ENCODE measurements at places on chromosomes 2 and 18. TPM values are rescaled to one million over a fixed set of nuclear protein-coding genes. Genes with fewer than 3 reads are reported as not detected.

The REG1B gene
- total RNA-seq = not detected

DNA sequence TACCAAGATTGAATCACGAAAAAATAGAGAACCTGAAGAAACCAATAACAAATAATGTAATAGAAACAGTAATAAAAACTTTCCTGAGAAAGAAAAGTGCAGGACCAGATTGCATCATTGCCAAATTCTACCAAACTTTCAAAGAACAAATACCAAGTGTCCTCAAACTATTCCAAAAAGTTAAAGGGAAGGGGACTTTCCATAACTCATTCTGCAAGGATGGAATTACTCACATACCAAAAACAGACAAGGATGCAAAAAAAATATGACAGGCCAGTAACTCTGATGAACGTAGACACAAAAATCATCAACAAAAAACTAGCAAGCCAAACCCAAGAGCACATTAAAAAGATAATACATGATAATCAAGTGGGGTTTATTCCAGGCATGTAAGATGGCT, 172.3 kb upstream of the SLC35G4 start:
- no peak for DNase-seq
- no peaks in the 10 kb centered on the region for H3K36me3 ChIP-seq
- H3K27me3 ChIP-seq = peaks cover 4% of the 10 kb centered on the region

DNA sequence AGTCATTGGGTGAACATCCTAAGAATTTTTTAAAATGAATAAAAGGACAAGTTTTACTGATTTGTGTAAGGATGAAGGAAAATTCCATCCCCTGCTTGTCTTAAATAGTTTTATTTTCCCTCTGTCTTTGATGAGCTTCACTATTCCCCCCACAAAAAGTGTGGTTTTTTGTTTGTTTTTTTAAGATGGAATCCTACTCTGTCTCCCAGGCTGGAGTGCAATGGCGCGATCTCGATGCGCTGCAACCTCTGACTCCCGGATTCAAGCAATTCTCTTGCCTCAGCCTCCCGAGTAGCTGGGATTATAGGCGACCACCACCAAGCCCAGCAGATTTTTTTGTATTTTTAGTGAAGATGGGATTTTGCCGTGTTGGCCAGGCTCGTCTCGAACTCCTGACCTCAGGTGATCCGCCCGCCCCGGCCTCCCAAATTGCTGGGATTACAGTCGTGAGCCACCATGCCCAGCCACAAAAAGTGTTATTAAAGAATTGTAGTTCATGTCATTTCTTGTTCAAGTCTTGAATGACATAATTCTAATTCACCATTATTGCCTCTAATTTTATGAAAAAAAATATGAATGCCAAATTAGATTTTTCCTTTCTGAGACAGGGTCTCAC, 91.7 kb downstream of the AGPS start:
- no peak overlapping the region for H3K27ac ChIP-seq
- H3K36me3 ChIP-seq = peaks cover 11% of the 10 kb centered on the region
- H3K4me3 ChIP-seq = no peak overlapping the region
- H3K27me3 ChIP-seq = no peaks in the 10 kb centered on the region
- no peak for DNase-seq

DNA sequence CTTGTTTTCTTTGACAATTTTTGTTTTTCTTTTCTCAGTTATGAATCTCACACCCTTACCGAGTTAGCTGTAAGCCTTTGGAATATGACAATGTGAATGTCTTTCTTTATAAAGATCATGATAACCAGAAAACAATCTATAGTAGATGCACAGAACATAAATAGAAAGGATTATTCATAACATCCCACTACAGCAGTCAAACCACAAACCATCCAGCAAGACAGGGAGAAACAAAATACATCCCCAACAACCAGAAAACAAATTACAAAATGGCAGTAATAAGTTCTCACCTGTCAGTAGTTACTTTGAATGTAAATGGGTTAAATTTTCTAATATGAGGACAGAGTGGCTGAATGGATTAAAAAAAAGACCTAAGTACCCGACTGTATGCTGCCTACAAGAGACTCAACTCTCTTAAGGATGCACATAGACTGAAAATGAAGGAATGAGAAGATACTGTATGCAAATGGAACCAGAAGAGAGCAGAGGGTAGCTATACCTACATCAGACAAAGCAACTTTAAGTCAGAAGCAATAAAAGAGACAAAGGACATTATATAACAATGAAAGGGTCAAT, 124.6 kb downstream of the ZNF532 start:
- no peak overlapping the region for H3K27ac ChIP-seq
- H3K36me3 ChIP-seq = no peaks in the 10 kb centered on the region
- H3K27me3 ChIP-seq = peaks cover 18% of the 10 kb centered on the region
- DNase-seq = no peak

DNA sequence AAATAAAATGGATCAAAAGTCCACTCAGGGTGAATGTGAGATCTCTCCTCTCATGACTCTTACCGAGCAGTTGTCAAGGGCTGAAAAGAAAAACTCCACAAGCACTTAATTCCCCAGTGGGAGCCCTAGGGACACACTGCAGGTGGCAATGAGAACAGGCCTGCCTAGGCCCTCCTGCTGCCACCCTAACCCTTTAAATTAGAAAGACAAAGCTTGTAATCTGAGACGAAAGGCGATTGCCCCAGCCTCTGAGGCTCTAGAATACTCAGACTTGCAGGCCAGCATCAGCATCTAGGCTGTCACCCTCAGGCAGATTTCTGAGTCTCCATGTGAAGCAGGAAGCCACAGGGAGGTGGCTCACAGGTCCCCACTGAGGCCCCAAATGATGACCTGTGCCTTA, 457.0 kb upstream of the MYT1L start:
- no peak overlapping the region for H3K27ac ChIP-seq
- no peaks in the 10 kb centered on the region for H3K4me1 ChIP-seq
- H3K4me3 ChIP-seq = no peak overlapping the region

GRCh38 chr2:143029141-143029540, 100.1 kb upstream of the ARHGAP15 start:
- H3K27me3 ChIP-seq = peaks cover 12% of the 10 kb centered on the region
- H3K4me1 ChIP-seq = peaks cover 10% of the 10 kb centered on the region
- DNase-seq = no peak

The BOLA3 gene
- total RNA-seq = 53.3 TPM

GRCh38 chr2:122856696-122857095, 1101.2 kb downstream of the TSN start:
- no peak overlapping the region for H3K4me3 ChIP-seq
- DNase-seq = no peak
- H3K4me1 ChIP-seq = no peaks in the 10 kb centered on the region
- H3K27me3 ChIP-seq = no peaks in the 10 kb centered on the region
- H3K36me3 ChIP-seq = no peaks in the 10 kb centered on the region
- H3K27ac ChIP-seq = no peak overlapping the region

GRCh38 chr2:198325359-198325758, 521.0 kb downstream of the PLCL1 start:
- DNase-seq = no peak
- peaks cover 57% of the 10 kb centered on the region for H3K27me3 ChIP-seq
- H3K36me3 ChIP-seq = no peaks in the 10 kb centered on the region
- H3K4me3 ChIP-seq = no peak overlapping the region
- H3K4me1 ChIP-seq = peaks cover 30% of the 10 kb centered on the region

The DSC2 gene
- total RNA-seq = not detected

The PRKAG3 gene
- total RNA-seq = not detected

DNA sequence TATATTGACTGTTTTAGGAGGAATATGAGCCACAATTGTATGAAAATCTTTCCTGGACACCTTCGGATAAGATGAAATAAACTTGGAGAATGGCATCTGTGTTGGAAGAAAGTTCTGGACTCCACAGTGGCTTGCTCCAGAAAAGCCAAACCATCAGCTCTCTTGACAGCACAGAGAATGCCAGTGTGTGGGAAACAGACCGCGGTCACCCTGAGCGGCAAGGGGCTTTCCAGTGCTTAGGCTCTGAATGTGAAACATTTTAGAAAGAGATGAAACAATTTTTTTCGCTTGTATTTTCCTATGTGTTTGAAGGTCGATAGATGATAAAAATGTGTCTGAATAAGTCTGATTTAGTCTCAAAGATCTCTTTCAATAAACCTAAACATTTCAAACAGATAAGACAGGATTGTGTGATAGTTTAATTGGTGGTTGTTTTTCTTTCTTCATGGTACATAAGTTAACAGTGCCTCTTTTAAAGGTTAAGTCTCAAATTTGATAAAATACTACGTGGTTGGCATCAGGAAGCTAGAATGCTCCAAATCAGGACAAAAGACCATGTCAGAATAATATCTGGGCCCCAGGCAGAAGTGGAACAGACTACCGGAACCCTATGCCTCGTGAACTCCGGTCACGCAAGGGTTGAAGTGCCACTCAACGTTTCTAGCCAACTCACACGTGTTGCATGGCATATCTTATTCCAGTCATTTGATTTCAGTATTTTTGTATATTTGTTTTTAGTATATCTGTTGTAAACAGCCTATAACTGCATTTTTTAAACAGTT, 28.9 kb downstream of the PTGR3 start:
- H3K27ac ChIP-seq = no peak overlapping the region
- H3K4me3 ChIP-seq = no peak overlapping the region
- H3K36me3 ChIP-seq = no peaks in the 10 kb centered on the region
- H3K4me1 ChIP-seq = no peaks in the 10 kb centered on the region
- no peak for DNase-seq
- peaks cover 7% of the 10 kb centered on the region for H3K27me3 ChIP-seq

The RIT2 gene
- not detected for total RNA-seq

- no peak overlapping the region for H3K27ac ChIP-seq
- no peak overlapping the region for H3K4me3 ChIP-seq
- no peaks in the 10 kb centered on the region for H3K27me3 ChIP-seq
- no peak for DNase-seq
Measured at GRCh38 chr18:12034241-12035100, 53.2 kb downstream of the IMPA2 start.

GRCh38 chr2:111178730-111179405, 58.2 kb downstream of the BCL2L11 start:
- H3K27me3 ChIP-seq = peaks cover 9% of the 10 kb centered on the region
- no peak for DNase-seq
- no peaks in the 10 kb centered on the region for H3K36me3 ChIP-seq
- H3K4me1 ChIP-seq = no peaks in the 10 kb centered on the region
- no peak overlapping the region for H3K27ac ChIP-seq
- H3K4me3 ChIP-seq = no peak overlapping the region

Data from activated CD4-positive, alpha-beta T cell treated with anti-CD3 and anti-CD28 coated beads, Interleukin-2, amount 10 ng/mL, durations not matched to agents 7 days and 5 days (primary cell).